ENCODE measurements at places on chromosomes 4 and X. TPM values are rescaled to one million over a fixed set of nuclear protein-coding genes. Genes with fewer than 3 reads are reported as not detected.

The BRS3 gene
- total RNA-seq: not detected

The DCAF16 gene
- total RNA-seq: 5.6 TPM

The HSFX4 gene
- not detected for total RNA-seq

The BEX5 gene
- 2.3 TPM for total RNA-seq

The SPP1 gene
- 4.0 TPM for total RNA-seq

The PRPS2 gene
- total RNA-seq: 43.2 TPM

The MAB21L2 gene
- total RNA-seq: 0.23 TPM

- no peaks in the 10 kb centered on the region for H3K36me3 ChIP-seq
- H3K4me3 ChIP-seq: no peak overlapping the region
- no peak for DNase-seq
- no peaks in the 10 kb centered on the region for H3K4me1 ChIP-seq
- no peaks in the 10 kb centered on the region for H3K27me3 ChIP-seq
These were observed 22.7 kb downstream of the TENM3 start for GRCh38 chr4:182265881-182266280.

DNA sequence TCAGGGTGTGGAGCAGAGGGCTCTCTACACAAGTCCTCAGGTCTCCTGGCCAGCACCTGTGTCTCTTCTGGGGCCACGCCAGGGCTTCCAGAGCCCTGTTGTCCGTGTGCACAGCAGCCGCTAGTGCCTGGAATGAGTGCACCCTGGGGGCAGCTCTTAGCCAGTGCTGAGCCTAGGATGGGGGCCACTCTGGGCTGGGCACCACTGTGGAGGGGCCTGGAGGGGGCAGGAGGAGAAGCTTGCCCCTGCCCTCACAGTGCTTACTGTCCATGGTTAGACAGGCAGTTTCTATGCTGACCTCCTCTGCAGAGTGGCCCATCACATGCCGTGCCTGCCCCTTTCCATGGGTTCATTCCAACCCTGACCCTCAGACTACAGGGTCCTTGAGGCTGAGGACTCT, 42.7 kb upstream of the GRPEL1 start:
- no peaks in the 10 kb centered on the region for H3K4me1 ChIP-seq
- no peak for DNase-seq
- no peaks in the 10 kb centered on the region for H3K36me3 ChIP-seq
- no peaks in the 10 kb centered on the region for H3K27me3 ChIP-seq
- H3K4me3 ChIP-seq: no peak overlapping the region

- H3K4me1 ChIP-seq: peaks cover 37% of the 10 kb centered on the region
- peak overlapping the region; percentile 42 for H3K27ac ChIP-seq
- no peaks in the 10 kb centered on the region for H3K27me3 ChIP-seq
- H3K4me3 ChIP-seq: no peak overlapping the region
These were observed 1.9 kb upstream of the HAUS3 start for GRCh38 chr4:2243681-2244380.

DNA sequence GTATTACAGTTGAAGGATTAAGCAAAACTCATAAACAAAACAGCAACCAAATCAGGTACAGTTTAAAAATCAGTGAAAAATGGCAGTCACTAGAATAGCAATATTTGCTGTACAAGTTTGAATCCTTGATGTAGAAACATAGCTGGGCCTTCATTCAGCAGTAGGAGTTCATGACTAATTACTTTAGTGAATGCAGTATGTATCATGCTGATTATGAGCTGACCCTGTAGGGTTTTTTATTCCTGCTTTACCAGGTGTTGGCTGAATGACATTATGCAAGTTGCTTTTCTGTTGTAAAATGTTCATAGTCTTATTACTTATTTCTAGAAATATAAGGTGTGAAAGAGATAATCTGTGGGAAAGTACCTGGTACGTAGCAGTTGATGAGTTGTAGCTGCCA, 179.6 kb downstream of the CCSER1 start:
- DNase-seq: no peak
- H3K27me3 ChIP-seq: no peaks in the 10 kb centered on the region
- H3K27ac ChIP-seq: no peak overlapping the region
- H3K36me3 ChIP-seq: no peaks in the 10 kb centered on the region
- no peaks in the 10 kb centered on the region for H3K4me1 ChIP-seq

GRCh38 chr4:183098723-183099536, at the start of gene WWC2:
TSS of gene WWC2 (plus strand) at chr4:183099257. CDS start at chr4:183099492, 235 bp downstream.
- H3K4me3 ChIP-seq: peak within 1 kb of the TSS; percentile 79
- DNase-seq: peak; percentile 12
- H3K27ac ChIP-seq: peak within 1 kb of the TSS; percentile 91
- no peaks in the 10 kb centered on the region for H3K27me3 ChIP-seq
- H3K36me3 ChIP-seq: no peaks in the 10 kb centered on the region
- H3K4me1 ChIP-seq: peaks cover 7% of the 10 kb centered on the region

GRCh38 chr4:7424553-7425111, 10.1 kb downstream of the PSAPL1 start:
- DNase-seq: no peak
- H3K4me3 ChIP-seq: no peak overlapping the region
- no peaks in the 10 kb centered on the region for H3K27me3 ChIP-seq
- H3K4me1 ChIP-seq: no peaks in the 10 kb centered on the region

DNA sequence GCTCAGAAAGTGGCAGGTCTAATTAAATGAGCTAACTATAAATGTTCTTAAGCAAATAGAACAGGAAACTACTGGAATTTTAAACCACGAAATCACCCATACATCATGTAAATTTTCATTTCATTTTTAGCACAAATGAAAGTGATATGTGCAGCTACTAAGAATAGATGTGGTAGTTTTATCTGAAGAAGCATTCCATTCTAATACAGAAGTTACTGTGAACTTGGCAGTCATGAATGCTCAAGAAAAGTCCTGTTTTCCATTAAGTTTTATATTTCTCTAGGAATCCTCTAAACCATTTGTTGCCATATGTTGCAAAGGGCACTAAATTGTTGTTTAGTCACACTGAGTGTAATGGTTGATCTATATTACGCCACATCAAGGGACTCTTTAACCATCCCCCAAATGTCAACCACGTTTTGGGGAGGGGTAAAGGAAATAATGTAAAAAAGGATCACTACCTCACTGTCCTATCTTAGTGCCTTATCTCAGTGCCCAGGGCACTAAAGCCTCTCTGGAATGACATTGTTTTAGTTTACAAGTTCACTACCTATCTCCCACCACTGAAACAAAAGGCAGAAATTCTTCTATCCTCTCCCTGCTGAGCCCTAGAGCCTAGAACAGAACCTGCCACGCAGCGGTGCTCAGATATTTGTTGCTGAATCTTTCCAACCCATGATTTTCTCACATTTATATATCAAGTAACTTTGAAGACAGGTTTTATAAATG, 118.0 kb downstream of the SHISA3 start:
- H3K27ac ChIP-seq: no peak overlapping the region
- no peak overlapping the region for H3K4me3 ChIP-seq
- H3K4me1 ChIP-seq: no peaks in the 10 kb centered on the region

GRCh38 chr4:141080668-141081067, 52.6 kb downstream of the RNF150 start:
- no peak for DNase-seq
- H3K4me1 ChIP-seq: no peaks in the 10 kb centered on the region
- no peak overlapping the region for H3K4me3 ChIP-seq
- H3K36me3 ChIP-seq: no peaks in the 10 kb centered on the region
- no peak overlapping the region for H3K27ac ChIP-seq

- H3K4me1 ChIP-seq: no peaks in the 10 kb centered on the region
- H3K27me3 ChIP-seq: no peaks in the 10 kb centered on the region
- no peak overlapping the region for H3K27ac ChIP-seq
- H3K4me3 ChIP-seq: no peak overlapping the region
These were observed 15.7 kb upstream of the BANK1 start for GRCh38 chr4:101774807-101775206.

DNA sequence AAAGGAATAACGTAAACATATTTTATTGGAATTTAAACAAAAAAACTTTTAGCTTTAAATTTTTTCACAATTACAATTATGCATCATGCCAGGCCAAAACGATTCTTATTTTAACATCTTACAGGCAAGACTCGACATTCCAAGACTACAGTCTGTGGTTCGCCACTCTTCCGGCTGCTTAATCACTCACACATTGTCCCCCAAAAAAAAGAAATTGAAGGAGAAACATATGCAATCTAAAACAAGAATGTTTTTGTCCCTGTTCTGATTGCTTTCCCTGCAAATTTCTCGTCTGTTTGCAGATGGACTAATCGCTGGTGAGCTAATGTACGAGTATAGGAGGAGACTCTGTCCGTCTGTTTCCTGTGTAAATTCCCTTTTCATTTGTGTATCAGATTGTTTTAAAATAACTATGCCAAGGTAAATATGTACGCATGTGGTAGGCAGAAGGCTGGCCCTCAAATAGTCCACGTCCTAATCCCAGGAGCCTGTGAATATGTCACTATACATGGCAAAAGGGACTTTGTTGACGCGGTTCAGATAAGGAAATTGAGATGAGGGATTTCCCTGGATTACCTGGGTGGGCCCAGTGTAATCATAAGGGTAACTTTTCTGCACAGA, 37.7 kb upstream of the MTNR1A start:
- no peak overlapping the region for H3K4me3 ChIP-seq
- no peaks in the 10 kb centered on the region for H3K4me1 ChIP-seq
- no peak for DNase-seq
- no peaks in the 10 kb centered on the region for H3K27me3 ChIP-seq
- H3K36me3 ChIP-seq: peaks cover 10% of the 10 kb centered on the region

- H3K36me3 ChIP-seq: no peaks in the 10 kb centered on the region
- H3K27me3 ChIP-seq: no peaks in the 10 kb centered on the region
- no peak overlapping the region for H3K27ac ChIP-seq
- DNase-seq: no peak
These were observed 7.5 kb upstream of the GUCY1A1 start for GRCh38 chr4:155659176-155659575.

GRCh38 chr4:146333895-146334262, 119.5 kb downstream of the REELD1 start:
- no peaks in the 10 kb centered on the region for H3K27me3 ChIP-seq
- peaks cover 7% of the 10 kb centered on the region for H3K4me1 ChIP-seq
- no peak overlapping the region for H3K4me3 ChIP-seq
- DNase-seq: no peak

GRCh38 chrX:14017399-14017798, 12.3 kb downstream of the GEMIN8 start:
- DNase-seq: no peak
- no peak overlapping the region for H3K27ac ChIP-seq
- H3K36me3 ChIP-seq: no peaks in the 10 kb centered on the region

- H3K27me3 ChIP-seq: peaks cover 8% of the 10 kb centered on the region
- no peak overlapping the region for H3K27ac ChIP-seq
- DNase-seq: no peak
- H3K4me3 ChIP-seq: no peak overlapping the region
- H3K4me1 ChIP-seq: peaks cover 36% of the 10 kb centered on the region
- no peaks in the 10 kb centered on the region for H3K36me3 ChIP-seq
These were observed 13.6 kb upstream of the NAT8L start for GRCh38 chr4:2045518-2045951.

GRCh38 chrX:13029887-13030771, 14.3 kb downstream of the FAM9C start:
- H3K36me3 ChIP-seq: no peaks in the 10 kb centered on the region
- no peaks in the 10 kb centered on the region for H3K27me3 ChIP-seq
- H3K4me1 ChIP-seq: no peaks in the 10 kb centered on the region
- H3K4me3 ChIP-seq: no peak overlapping the region
- DNase-seq: no peak

DNA sequence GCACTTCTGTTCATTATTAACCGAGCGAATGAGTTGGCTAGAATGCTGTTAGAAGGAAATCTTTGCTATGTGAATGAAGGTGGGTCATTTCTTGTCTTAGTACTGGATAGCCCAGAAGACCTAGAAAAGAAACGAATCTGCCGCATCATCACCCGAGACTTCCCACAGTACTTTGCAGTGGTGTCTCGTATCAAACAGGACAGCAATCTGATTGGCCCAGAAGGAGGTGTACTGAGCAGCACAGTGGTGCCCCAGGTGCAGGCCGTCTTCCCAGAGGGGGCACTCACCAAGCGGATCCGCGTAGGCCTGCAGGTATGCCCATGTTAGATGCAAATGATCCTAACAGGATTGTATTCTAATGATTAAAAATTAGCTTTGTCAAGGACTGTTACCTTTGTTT, 286.3 kb downstream of the ANK2 start:
- H3K36me3 ChIP-seq: no peaks in the 10 kb centered on the region
- no peaks in the 10 kb centered on the region for H3K27me3 ChIP-seq
- H3K4me1 ChIP-seq: no peaks in the 10 kb centered on the region
- no peak overlapping the region for H3K4me3 ChIP-seq
